ENCODE measurements at places on chromosomes 13 and 19.

DNA sequence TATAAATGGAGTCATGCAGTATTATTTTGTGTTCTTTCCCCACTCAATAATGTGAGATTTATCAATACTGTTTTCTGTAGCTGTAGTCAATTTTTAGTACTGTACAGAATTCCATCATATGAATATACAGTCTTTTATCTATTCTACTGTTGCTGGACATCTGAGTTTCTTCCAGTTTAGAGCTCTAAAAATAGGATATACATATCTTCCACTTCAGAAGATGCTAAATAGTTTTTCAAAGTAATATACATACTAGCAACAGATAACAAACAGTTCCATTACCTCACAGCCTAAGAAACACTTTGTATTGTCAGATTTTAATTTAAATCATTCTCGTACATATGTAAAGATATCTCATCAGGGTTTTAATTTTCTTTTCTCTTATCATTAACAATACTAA, 149.6 kb downstream of the UGGT2 start:
- DNase-seq = no peak

GRCh38 chr13:106464076-106464475, 71.4 kb downstream of the EFNB2 start:
- DNase-seq = no peak

DNA sequence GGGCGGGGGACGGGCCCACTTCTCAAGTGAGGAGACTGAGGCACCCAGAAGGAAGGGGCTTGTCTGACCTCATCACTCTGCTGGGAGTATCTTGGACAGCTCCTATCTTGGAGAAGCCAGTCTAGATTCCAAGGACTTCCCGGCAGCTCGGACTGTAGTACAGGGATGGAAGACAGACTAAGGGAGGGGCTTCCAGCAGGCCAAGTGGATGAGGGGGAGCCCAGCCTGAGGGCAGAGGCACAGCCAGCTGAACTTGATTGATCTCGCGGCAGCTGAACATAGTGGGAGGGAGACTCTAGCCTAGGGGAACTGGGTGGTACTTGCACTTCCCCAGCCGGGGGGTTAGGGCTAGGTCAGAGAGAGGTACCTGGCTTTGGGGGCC, 711 bp downstream of the CILP2 start:
- DNase-seq = no peak

GRCh38 chr19:44552324-44552723, 22.8 kb upstream of the CEACAM20 start:
- peak; percentile 51 for DNase-seq

GRCh38 chr13:75610466-75610865, 25.7 kb upstream of the LMO7 start:
- no peak for DNase-seq

Data from HS-27A (cell line).